ENCODE measurements at places on chromosomes 2 and 18.

- no peak for DNase-seq
These were observed 5.2 kb upstream of the RSAD2 start for GRCh38 chr2:6872394-6872793.

GRCh38 chr2:25512707-25513106 is 160.7 kb downstream of the DTNB start:
- no peak for DNase-seq

GRCh38 chr2:118319271-118319684 is 231.0 kb downstream of the INSIG2 start:
- no peak for DNase-seq

DNA sequence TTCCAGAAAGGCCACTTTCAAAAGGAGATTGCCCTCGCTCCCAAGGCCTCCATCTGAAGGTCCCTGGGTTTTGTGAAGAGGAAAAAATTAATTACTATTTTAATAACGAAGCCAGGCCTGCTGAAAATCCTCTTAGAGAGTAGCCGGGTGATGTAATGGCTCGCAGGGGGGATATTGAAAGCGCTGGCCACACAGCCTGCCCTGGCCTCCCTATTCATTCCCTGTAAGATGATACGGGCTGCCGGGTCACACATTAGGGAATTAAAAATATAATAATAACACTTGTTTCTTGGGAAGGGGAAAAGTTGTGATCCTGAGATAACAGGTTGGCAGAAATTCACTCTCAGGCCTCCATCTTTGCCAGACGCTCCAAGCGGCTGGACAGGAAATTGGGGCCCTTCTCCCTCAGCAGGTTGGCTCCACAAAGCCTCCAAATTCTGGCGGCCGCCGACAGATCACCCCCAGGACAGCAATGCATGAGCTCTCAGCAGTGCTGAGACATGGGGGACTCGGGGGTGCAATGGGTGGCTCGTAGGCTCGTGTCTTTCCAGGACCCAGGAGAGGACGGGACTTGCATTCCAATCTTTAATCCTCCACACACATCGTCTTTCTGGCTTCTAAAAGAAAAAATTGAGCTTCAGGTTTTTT is 299.9 kb upstream of the SALL3 start:
- DNase-seq: no peak

- DNase-seq: no peak
These were observed 30.0 kb downstream of the CPS1 start for GRCh38 chr2:210586381-210586780.

DNA sequence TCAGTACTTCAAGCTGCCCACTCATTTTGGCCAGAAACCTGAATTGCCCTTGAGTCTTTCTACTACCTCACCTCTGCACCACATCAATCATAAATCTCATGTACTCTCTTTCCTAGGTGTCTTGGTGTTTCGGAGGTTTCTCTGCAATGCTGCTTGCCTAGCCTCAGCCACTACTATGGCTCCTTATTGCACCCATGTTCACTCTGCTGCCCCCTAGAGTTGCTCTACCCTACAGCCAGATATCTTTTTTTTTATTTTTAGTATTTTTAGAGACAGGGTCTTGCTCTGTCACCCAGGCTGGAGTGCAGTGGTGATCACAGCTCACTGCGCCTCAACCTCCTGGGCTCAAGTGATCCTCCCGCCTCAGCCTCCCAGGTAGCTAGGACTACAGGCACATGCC is 413.0 kb downstream of the PTPRM start:
- no peak for DNase-seq

GRCh38 chr2:56248965-56249742 is 65.4 kb downstream of the CCDC85A start:
- DNase-seq: no peak

DNA sequence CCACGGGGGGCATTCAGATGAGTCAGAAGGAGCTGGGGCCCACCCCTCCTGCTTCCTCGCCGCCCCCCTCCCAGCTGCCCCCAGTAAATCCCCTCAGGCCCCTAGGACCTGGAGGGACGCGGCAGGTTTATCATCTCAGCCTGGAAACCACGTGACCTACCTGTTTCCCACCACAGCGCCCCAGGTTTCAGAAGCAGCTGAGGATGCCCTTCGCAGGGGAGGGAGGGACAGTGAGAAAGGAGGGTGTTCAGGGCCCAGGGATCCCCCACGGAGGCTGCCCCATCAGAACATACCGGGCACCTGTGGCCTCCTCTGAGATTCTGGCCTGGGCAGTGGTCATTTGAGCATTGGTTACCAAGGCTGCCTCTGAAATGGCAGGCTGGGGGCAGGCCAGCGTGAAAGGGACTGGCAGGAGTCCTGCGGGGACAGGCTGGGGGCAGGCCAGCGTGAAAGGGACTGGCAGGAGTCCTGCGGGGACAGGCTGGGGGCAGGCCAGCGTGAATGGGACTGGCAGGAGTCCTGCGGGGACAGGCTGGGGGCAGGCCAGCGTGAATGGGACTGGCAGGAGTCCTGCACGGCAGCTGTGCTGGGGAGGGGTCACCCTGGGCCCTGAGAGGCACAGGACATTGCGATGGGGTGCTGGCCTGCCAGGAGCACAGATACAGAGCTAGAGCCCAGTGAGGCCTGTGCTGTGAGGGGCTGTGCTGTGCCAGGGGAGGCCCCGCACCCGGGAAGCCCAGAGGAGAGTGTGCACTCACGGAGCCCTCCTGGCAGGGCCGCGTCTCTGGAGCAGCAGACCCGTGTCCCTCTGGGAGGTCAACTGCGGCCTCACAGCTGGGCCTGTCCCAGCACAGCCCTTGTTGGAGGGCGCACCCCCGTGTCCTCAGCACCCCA is 1.6 kb downstream of the NEU4 start:
- no peak for DNase-seq

- DNase-seq: no peak
These were observed 369.6 kb downstream of the FBXO15 start for GRCh38 chr18:73778032-73778359.

DNA sequence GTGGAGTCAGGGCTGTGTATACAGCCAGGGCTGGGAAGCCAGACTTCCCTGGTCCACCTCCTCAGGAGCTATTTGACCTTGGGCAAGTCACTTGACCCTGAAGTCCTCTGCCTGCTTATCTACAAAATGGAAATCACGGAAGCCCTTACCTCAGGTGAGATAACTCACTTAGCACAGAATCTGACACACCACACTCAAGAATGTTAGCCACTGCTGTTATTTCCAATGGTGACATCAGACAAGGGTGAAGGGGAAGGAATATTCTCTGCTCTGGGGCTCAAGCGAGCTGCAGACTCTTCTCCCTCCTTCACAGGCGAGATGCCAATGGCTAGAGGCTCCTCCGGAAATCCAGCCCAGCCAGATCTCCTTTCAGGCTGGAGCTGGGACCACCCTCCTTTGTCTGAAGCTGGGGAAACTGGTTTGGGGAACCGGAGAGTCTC is 189.6 kb downstream of the HAUS1 start:
- DNase-seq: no peak

DNA sequence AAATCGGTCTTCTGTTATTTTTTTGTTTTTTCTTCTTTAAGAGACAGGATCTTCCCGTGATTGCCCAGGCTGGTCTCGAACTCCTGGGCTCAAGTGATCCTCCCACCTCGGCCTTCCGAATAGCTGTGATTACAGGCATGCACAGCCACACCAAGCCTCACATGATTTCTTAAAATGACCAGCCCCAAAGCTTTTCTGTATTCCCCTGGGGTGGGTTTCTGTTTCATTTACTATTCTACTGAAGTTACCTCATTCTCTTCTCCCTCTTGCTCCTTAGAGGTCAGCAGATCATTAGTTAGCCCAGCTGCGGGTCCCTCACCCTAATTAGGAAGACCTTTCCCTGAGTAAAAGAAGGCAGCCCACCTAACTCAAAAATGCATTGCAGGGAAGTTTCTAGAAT is 27.6 kb downstream of the SLC1A4 start:
- DNase-seq: no peak
